ENCODE measurements at places on chromosomes 7 and 10.

DNA sequence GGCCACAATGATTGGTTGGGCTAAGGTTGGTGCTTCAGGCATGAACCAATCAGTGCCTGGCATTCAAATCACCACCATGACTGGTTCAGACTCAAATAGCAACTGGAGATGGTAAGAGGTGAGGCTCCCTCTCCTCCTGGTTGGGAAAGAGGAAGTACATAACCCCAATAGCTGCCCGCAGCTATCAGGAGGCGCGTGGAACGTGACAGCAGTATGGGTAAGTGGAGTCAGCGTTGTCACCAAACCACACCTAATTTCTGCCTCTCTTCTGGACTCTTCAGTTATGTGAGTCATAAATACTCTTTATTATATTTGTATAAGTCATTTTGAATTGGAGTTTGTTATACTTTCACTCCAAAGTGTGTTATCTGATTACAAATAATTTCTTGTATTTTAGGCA lies 17.9 kb upstream of the ITGA8 start:
- H3K4me1 ChIP-seq: no peaks in the 10 kb centered on the region
- no peak for DNase-seq
- no peak overlapping the region for H3K4me3 ChIP-seq
- no peak overlapping the region for H3K27ac ChIP-seq
- no peaks in the 10 kb centered on the region for H3K36me3 ChIP-seq

DNA sequence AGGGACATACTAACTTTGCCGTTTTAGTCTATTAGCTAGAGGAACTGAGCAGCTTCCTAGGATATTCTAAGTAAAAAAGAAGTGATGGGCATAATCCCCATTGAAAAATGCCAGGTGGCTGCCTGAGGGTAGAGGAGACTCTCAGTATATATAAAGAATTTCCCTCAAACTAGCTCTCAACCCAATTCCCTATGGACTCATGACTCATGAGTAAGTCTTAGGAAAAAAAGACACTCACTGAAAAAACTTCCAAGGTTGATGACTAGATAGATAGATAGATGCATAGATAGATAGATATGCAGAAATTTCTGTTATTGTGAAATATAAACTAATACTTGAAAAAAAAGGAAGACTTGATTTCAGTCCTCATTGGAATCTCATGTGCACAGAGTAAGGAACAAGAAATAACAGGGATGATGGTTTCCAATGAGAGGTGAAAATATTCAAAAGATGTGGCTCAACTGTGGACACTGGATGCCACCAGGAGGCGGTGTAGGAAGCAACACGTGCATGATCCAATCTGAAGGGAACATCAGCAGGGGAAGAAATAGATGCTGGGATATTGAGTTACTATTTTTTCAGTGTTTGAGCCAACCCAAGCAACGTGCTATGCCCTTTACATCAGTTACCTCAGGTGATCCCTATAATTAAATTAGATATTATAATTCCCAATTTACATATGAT lies 711.0 kb upstream of the LRRTM3 start:
- H3K27me3 ChIP-seq: peaks cover 3% of the 10 kb centered on the region
- H3K4me1 ChIP-seq: no peaks in the 10 kb centered on the region
- DNase-seq: no peak
- H3K36me3 ChIP-seq: no peaks in the 10 kb centered on the region
- no peak overlapping the region for H3K4me3 ChIP-seq

DNA sequence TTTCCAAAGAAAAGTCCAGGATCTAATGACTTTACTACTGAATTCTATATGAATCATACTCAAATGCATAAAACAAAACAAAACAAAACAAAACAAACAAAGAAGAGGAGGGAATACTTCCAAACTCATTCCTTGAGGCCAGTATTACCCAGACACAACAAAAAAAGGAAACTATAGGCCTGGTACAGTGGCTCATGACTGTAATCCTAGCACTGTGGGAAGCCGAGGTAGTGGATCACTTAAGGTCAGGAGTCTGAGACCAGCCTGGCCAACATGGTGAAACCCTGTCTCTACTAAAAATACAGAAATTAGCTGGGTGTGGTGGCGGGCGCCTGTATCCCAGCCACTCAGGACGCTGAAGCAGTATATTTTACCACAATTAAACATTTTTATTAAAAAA lies 114.6 kb downstream of the NRBF2 start:
- H3K4me3 ChIP-seq: no peak overlapping the region
- DNase-seq: no peak
- peaks cover 56% of the 10 kb centered on the region for H3K36me3 ChIP-seq
- peaks cover 25% of the 10 kb centered on the region for H3K4me1 ChIP-seq
- H3K27ac ChIP-seq: no peak overlapping the region

DNA sequence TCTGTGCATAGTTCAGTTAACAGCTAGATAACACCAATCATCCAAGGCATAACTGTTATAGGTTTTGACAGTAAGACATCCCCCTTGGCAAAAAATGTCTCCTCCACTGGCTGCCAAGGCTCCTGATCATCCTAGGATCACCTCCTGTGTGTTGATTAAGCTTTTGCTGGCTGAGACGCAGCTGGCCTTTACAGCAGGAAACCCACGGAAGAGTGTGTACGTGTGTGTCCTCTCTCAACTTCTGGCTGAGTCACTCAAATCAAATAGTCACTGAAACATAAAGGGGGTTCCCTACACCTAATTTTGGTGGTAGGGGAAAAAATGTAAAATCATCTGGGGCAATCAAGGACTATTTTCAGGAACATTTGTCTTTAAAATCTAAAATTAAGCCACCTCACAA lies 208.8 kb downstream of the CTNNA3 start:
- H3K27ac ChIP-seq: no peak overlapping the region
- H3K4me1 ChIP-seq: peaks cover 2% of the 10 kb centered on the region
- H3K4me3 ChIP-seq: no peak overlapping the region

DNA sequence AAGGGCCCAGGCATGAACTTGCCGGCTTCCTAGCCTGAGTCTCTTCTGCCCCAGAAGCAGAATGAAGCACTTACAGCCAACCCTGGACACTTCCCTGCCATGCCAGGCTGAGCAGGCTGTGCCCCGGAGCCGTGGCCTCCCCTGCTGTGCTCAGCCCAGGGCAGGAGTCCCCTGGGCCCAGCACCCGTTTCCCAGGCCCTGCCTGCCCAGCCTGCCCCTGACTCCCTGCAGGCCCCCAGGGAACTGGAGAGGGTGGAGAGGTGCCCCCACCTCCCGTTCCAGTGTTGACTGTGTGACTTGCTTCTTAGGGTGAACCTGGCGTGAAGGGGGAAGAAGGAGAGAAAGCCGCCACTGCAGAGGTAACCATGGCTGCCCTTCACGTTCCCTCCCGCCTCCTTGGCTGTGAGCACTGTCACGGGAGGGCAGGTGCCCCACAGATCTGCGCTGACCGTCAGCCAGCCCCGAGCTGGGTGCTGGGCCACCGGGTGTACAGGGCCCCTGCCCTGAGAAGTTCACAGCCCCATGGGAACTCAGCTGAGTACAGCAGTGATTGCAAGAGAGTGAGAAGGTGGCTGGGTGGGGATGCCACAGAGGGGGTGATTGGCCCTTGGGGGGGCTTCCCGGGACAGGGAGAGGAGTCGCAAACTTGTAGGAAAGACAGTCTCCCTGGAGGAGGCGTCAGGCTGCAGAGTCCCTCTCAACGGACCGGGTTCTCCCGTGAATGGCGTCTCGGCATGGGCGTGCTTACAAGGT lies 75.9 kb downstream of the MYL10 start:
- peaks cover 4% of the 10 kb centered on the region for H3K27me3 ChIP-seq
- H3K4me3 ChIP-seq: no peak overlapping the region
- no peaks in the 10 kb centered on the region for H3K4me1 ChIP-seq
- H3K36me3 ChIP-seq: no peaks in the 10 kb centered on the region

- H3K4me3 ChIP-seq: no peak overlapping the region
- no peak for DNase-seq
- peaks cover 5% of the 10 kb centered on the region for H3K36me3 ChIP-seq
- H3K27ac ChIP-seq: no peak overlapping the region
Observed at GRCh38 chr10:128043259-128044045, 82.8 kb downstream of the MKI67 start.

GRCh38 chr10:117334926-117335325 lies 40.3 kb downstream of the PDZD8 start:
- no peak overlapping the region for H3K4me3 ChIP-seq
- H3K27ac ChIP-seq: no peak overlapping the region
- H3K36me3 ChIP-seq: peaks cover 39% of the 10 kb centered on the region
- H3K27me3 ChIP-seq: no peaks in the 10 kb centered on the region
- DNase-seq: no peak

DNA sequence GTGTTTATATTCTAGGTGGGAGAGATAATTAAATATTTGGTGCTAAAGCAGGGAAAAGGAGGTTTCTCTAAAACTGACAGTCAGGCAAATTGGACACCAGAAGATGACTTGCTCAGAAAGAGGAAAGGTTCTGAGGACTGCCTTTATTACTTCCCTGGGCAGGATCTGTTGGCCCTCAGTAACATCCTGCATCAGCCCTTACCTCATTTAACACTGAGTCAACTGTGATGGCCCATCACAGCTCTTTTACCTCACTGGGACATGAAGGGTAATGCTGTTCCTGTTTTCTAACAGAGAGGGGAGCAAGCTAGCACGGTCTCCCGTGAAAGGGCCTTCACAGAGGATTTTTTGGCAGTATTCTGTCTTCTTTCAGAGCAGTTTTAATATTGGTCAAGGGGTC lies 12.0 kb downstream of the PPP1R17 start:
- H3K27ac ChIP-seq: no peak overlapping the region
- H3K36me3 ChIP-seq: no peaks in the 10 kb centered on the region
- DNase-seq: no peak
- H3K4me3 ChIP-seq: no peak overlapping the region

- no peak overlapping the region for H3K27ac ChIP-seq
- peaks cover 14% of the 10 kb centered on the region for H3K27me3 ChIP-seq
- no peak overlapping the region for H3K4me3 ChIP-seq
- H3K36me3 ChIP-seq: no peaks in the 10 kb centered on the region
- H3K4me1 ChIP-seq: no peaks in the 10 kb centered on the region
Observed at GRCh38 chr10:121240556-121240955, 357.7 kb downstream of the FGFR2 start.

- no peak overlapping the region for H3K27ac ChIP-seq
- H3K36me3 ChIP-seq: no peaks in the 10 kb centered on the region
- no peak for DNase-seq
- no peak overlapping the region for H3K4me3 ChIP-seq
- H3K27me3 ChIP-seq: no peaks in the 10 kb centered on the region
Observed at GRCh38 chr7:77982926-77983550, 184.5 kb downstream of the PHTF2 start.

DNA sequence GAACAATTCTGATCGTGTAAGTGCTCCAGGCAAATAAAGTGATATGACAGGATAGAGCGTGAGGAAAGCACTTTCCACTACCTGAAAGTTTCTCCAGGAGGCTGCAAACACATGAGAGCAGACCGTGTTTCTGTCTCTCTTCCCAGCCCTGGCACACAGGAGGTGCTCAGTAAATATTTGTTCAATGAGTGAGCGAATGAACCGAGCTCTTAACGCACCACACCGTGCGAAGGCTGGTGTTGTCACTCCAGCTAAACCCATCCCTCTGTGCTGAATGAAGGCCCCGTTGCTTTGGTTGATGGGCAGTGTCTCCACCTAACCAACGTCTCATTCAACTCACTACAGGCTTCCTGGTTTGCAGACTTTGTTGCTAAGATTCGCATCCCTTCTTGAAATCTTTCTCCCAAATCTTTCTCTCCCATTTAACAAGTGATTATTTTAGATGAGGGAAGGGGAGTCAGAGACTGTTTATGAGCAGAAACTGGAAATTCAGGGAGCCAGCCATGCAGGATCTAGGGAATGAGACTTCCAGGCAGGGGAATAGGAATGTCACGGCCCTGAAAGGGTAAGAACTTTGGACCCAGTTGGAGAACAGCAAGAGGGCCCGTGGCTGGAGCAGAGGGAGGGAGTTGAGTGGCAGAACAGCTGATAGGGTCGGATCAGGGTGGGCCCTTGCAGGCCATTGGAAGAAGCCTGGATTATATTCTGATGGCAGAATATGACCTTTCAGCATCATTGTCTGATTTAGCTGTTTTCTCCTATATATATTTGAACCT lies 282.6 kb downstream of the CAMK1D start:
- H3K4me3 ChIP-seq: no peak overlapping the region
- no peak for DNase-seq
- H3K36me3 ChIP-seq: no peaks in the 10 kb centered on the region

DNA sequence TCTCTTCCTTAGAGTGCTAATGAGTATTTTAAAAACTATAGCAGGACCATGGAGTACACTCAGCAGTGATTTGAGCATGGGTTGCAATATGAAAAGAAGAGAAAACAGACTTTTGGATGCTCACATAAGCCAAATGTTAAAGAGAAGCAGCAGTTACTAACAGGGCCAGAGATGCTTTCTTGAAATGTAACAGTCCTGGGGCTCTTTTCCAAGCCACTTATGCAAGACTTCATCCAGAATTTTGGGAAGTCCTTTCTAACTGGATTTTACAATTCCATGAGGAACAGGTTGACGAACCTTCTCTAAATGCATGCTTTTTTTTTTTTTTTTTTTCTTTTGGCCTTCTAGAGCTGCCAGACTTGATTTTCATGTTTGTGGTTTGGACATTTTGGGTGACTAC lies 282.0 kb downstream of the SEC23IP start:
- peaks cover 21% of the 10 kb centered on the region for H3K27me3 ChIP-seq
- no peak overlapping the region for H3K27ac ChIP-seq
- H3K4me1 ChIP-seq: no peaks in the 10 kb centered on the region
- no peak for DNase-seq
- H3K36me3 ChIP-seq: no peaks in the 10 kb centered on the region
- H3K4me3 ChIP-seq: no peak overlapping the region

DNA sequence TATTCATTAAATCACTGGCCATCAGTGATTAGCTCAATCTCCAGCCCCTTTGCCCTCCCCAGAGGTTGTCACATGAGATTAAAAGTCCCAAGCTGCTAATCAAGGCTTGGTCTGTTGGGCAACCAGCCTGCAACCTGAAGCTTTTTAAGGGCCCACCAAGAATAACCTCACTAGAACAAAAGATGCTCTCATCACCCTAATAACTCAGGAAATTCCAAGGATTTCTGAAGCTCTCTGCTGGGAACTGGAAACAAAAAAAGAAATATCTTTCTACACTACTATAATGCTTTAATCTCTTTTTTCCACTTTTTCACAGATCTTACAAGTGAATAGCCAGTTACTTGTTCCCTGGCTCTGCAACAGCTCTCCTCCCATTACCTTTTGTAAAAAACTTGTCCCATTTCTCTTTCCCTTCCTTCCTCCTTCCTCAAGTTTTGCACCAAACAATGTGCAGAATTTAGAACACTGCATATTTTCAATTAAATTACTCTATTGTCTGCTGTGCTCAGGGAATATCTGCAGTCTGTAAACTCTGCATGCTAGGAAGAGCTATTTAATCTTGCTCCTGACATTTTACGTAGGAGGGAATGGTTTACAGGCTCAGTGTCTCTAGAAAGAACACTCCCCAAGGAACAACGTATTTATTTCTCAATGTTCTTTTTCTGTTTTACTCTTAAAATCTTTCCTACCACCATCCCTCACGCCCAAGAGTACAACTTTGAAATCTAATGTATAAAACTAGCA lies 169.1 kb downstream of the IMMP2L start:
- no peaks in the 10 kb centered on the region for H3K4me1 ChIP-seq
- no peaks in the 10 kb centered on the region for H3K27me3 ChIP-seq
- no peak for DNase-seq
- H3K36me3 ChIP-seq: peaks cover 26% of the 10 kb centered on the region

GRCh38 chr7:47078241-47078640 lies 503.7 kb downstream of the TNS3 start:
- H3K27ac ChIP-seq: no peak overlapping the region
- H3K4me1 ChIP-seq: no peaks in the 10 kb centered on the region
- DNase-seq: no peak

All from activated naive CD8-positive, alpha-beta T cell treated with anti-CD3 and anti-CD28 coated beads for 36 hours (primary cell).